ENCODE measurements at places on chromosomes 12 and 14. TPM values are rescaled to one million over a fixed set of nuclear protein-coding genes. Genes with fewer than 3 reads are reported as not detected.

Gene PTPRB
- 0.44 TPM for total RNA-seq

DNA sequence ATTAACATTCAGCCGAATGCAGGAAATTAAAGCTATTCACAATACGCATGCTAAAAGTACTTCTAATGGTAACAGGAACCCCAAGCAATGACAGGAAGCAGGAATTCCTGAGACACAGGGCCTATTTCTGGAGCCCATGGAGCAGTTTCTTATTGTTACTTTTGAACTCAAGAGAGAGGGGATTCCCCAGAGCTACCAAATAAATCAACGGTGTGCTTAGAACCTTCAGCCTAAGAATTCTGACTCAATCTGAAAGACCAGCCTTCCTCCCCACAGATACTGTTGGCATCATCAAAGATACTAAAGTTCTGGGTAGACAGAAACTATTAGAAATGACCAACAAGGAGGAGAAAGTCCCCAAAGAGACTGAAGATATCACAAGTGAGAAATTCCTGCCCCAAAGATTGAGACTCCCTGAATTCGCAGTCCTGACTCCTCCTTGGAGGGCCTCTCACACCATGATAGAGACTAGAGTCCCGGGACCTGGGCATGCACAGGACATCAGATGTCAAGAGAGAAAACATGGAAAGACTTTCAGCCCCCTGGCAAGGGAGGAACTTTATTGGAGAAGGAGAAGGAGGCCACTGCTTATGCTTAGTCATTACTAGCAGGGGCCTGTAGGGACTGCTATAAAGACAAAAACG, 32.7 kb downstream of the RTRAF start:
- no peak for ATAC-seq

Gene SLC6A13
- total RNA-seq = 34.6 TPM

- ATAC-seq = peak; percentile 17
Observed at GRCh38 chr14:24196071-24197055, 1.1 kb upstream of the TM9SF1 start.

DNA sequence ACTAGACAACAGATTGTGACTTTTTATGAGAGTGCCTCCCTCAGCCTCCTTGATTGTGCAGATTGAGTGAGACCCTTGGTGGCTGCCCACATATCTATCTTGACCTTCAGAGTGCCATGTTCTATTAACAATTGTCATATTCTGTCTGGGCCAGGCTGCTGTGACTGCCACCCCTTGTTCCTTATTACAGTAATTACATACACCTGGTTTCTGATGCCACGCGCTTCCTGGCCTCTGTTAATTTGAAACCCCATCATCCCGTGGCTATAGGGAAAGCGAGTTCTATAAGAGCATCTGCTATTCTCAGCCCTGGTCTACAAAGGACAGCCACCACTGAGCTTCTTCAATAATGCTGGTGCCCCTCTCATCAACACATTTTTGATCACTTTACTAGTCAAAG, 228.7 kb downstream of the PCNX1 start:
- ATAC-seq = no peak

GRCh38 chr14:100612986-100613385, 25.8 kb upstream of the BEGAIN start:
- peak; percentile 78 for ATAC-seq

- no peak for ATAC-seq
Observed at GRCh38 chr12:53290661-53291060, 4.7 kb upstream of the PFDN5 start.

GRCh38 chr12:66627270-66627987, 51.4 kb downstream of the GRIP1 start:
- peak; percentile 44 for ATAC-seq

DNA sequence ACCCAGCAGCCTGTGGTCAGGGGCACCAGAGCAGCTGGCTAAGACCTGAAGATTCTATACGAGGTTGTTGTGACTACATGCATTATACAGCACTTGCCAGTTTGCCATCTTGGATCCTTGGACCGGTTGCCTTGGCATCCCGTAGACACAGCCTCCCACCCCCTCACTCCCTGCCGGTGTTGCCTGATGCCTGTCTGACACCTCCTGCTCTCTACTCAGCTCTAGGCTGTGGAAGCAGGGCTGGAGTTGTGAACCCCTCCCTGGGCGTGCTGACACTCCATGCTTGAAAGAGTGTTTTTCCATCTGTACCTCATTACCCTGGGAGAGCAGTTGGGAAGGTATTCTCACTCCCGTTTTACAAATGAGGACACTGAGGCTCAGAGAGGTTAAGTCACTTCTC, 2.5 kb downstream of the CHGA start:
- ATAC-seq = no peak
